Immature natural killer cell (primary cell): ENCODE measurements at places on chromosomes 5 and 9. TPM values are rescaled to one million over a fixed set of nuclear protein-coding genes. Genes with fewer than 3 reads are reported as not detected.

The F12 gene
- polyA plus RNA-seq = not detected

The DMGDH gene
- polyA plus RNA-seq = 0.39 TPM

The MSMP gene
- polyA plus RNA-seq = not detected

The PCA3 gene
- polyA plus RNA-seq = not detected

The PCDHGA1 gene
- polyA plus RNA-seq = not detected

The OLFM1 gene
- polyA plus RNA-seq = not detected

The PAIP2 gene
- polyA plus RNA-seq = 340 TPM

The PCDHGA6 gene
- not detected for polyA plus RNA-seq

The ANP32B gene
- 39.1 TPM for polyA plus RNA-seq

The PCDHA1 gene
- not detected for polyA plus RNA-seq

The PCDHA10 gene
- polyA plus RNA-seq = not detected

The HEMGN gene
- 0.97 TPM for polyA plus RNA-seq

The ZNF354C gene
- 1.2 TPM for polyA plus RNA-seq

The CSF1R gene
- 10.4 TPM for polyA plus RNA-seq

The EGR1 gene
- polyA plus RNA-seq = 0.99 TPM

The CCIN gene
- not detected for polyA plus RNA-seq

The SLC9A3 gene
- polyA plus RNA-seq = 1.7 TPM

The PIP5KL1 gene
- 0.18 TPM for polyA plus RNA-seq

The ALDH1A1 gene
- 0.09 TPM for polyA plus RNA-seq

The INSL4 gene
- not detected for polyA plus RNA-seq

The IL7R gene
- polyA plus RNA-seq = 70.9 TPM

The PCDHB5 gene
- polyA plus RNA-seq = not detected

The MLANA gene
- polyA plus RNA-seq = not detected

The SVEP1 gene
- polyA plus RNA-seq = not detected

The PCDHA7 gene
- polyA plus RNA-seq = not detected

The C9 gene
- not detected for polyA plus RNA-seq

The OR1Q1 gene
- not detected for polyA plus RNA-seq

The SPINK7 gene
- not detected for polyA plus RNA-seq

The PCDHA13 gene
- not detected for polyA plus RNA-seq

The SCGB3A1 gene
- polyA plus RNA-seq = not detected

The ANKRD31 gene
- not detected for polyA plus RNA-seq

The GGTA1 gene
- not detected for polyA plus RNA-seq

The BSPRY gene
- polyA plus RNA-seq = 6.1 TPM

The MYORG gene
- 0.69 TPM for polyA plus RNA-seq

The ATP10B gene
- polyA plus RNA-seq = not detected

The PDLIM4 gene
- polyA plus RNA-seq = not detected

The SCGB3A2 gene
- not detected for polyA plus RNA-seq

The GRIA1 gene
- polyA plus RNA-seq = not detected

The CCNJL gene
- polyA plus RNA-seq = 26.7 TPM

The PCDHB11 gene
- polyA plus RNA-seq = not detected

The SMIM15 gene
- polyA plus RNA-seq = 22.5 TPM

The RANBP3L gene
- polyA plus RNA-seq = not detected

The BNC2 gene
- polyA plus RNA-seq = 6.5 TPM

The RUSC2 gene
- polyA plus RNA-seq = 0.44 TPM

The CMYA5 gene
- not detected for polyA plus RNA-seq

The ANKRD20A1 gene
- not detected for polyA plus RNA-seq

The PLPP7 gene
- polyA plus RNA-seq = 1.4 TPM

The SPATA31D4 gene
- not detected for polyA plus RNA-seq

The CEL gene
- polyA plus RNA-seq = not detected

The ECM2 gene
- not detected for polyA plus RNA-seq

The PLAC8L1 gene
- polyA plus RNA-seq = not detected

The PCDHGA2 gene
- not detected for polyA plus RNA-seq

The PCDHGB1 gene
- not detected for polyA plus RNA-seq

The DMRTA1 gene
- polyA plus RNA-seq = not detected
